ENCODE measurements at places on chromosomes 6 and 20. TPM values are rescaled to one million over a fixed set of nuclear protein-coding genes. Genes with fewer than 3 reads are reported as not detected.

- H3K4me3 ChIP-seq: no peak overlapping the region
Observed at GRCh38 chr6:39884696-39885095, 49.6 kb downstream of the MOCS1 start.

The ORC3 gene
- 13.7 TPM for total RNA-seq

DNA sequence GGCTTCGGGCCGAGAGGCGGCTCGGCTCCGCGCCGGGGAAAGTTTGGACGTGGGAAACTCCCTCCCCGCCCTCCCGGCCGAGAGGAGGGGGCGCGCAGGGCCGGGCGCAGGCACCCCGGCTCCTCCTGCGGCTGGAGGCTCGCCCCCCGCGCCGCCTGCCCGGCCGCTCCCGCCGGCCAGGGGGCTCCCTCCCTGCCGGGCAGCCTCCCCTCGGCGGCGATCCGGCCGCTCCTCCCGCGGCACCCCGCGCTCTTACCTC is 370 bp downstream of the CDH22 start:
- peaks cover 49% of the 10 kb centered on the region for H3K27me3 ChIP-seq
- DNase-seq: no peak
- H3K36me3 ChIP-seq: no peaks in the 10 kb centered on the region
- no peak overlapping the region for H3K27ac ChIP-seq

The MRPS18B gene
- total RNA-seq: 50.2 TPM

The ZNF217 gene
- 38.4 TPM for total RNA-seq

- no peak for DNase-seq
- H3K27me3 ChIP-seq: no peaks in the 10 kb centered on the region
- H3K4me3 ChIP-seq: no peak overlapping the region
- no peaks in the 10 kb centered on the region for H3K4me1 ChIP-seq
- no peaks in the 10 kb centered on the region for H3K36me3 ChIP-seq
- H3K27ac ChIP-seq: no peak overlapping the region
Observed at GRCh38 chr6:91941838-91942237, 1355.0 kb upstream of the MAP3K7 start.

The MRPL2 gene
- 17.2 TPM for total RNA-seq

GRCh38 chr6:55604021-55604420 is 25.0 kb upstream of the HMGCLL1 start:
- no peaks in the 10 kb centered on the region for H3K36me3 ChIP-seq

DNA sequence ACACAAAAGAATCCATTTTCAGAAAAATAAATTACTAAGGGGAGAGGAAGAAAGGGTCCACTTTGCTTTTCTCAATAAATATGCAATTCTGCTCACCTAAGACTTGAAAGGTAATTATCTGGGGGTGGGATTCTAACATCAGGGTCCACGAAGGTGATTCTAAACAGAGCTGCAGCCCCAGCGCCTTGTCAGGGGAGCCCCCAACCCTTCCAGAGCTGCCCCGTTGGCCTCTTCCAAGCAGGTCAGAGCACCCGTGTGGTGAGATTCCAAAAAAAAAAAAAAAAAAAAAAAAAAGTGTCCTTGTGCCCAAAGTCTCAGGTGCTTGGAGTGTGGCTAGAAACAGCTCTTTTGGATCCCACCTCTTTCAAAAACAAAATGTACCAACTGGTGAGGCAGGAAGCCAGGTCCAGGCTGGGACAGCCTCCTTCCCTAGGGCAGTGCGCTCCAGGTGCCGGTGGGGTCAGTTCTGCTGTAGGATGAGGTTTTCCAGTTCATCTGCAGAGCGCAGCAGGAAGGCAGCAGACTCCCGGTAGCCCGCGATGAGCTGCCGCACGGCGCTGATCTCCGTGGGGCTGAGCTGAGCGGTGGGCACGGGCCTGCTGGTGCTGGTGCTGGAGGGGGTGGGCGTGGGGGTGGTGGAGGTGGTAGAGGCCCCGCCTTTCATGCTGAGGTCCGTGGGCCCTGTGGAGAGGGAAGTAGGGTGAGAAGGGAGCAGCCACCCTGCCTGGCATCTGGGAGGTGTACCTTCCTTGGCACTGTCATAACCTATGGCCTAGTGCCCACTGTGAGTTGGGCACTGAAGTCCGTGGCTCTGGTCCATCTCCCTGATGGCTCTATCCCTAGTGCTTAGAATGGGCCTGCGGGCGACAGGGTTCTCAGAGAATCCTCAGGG is 89.3 kb downstream of the ASXL1 start:
- no peak for DNase-seq
- H3K4me1 ChIP-seq: peaks cover 49% of the 10 kb centered on the region
- H3K27ac ChIP-seq: no peak overlapping the region
- H3K36me3 ChIP-seq: no peaks in the 10 kb centered on the region

DNA sequence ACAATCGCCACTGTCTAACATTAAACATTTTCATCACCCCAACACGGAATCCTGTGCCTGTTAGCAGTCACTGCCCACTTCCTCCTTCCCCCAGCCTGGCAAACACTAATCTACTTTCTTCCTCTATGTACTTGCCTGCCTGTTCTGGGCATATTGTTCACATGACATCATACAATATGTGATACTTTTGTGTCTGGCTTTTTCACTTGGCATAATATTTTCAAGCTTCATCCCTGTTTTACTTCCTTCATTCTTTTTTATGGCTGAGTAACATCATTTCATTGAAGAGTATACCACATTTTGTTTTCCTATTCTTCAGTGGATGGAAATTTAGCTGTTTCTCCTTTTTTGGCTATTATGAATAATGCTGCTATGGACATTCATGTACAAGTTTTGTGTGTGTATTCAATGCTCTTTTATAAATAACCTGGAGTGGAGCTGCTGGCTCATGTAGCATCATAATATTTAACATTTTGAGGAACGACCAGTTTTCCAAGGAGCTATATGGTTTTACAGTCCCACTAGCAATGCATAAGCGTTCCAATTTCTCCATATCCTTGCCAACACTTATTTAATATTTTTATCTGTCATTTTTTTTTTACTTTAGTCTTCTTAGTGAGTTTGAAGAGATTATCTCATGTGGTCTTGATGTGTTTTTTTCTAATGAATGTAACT is 360.1 kb downstream of the HDGFL1 start:
- H3K4me1 ChIP-seq: no peaks in the 10 kb centered on the region
- H3K4me3 ChIP-seq: no peak overlapping the region
- no peaks in the 10 kb centered on the region for H3K27me3 ChIP-seq
- H3K27ac ChIP-seq: no peak overlapping the region
- DNase-seq: no peak

GRCh38 chr6:106702046-106702445 is 72.7 kb downstream of the QRSL1 start:
- no peaks in the 10 kb centered on the region for H3K4me1 ChIP-seq
- H3K36me3 ChIP-seq: no peaks in the 10 kb centered on the region
- DNase-seq: no peak
- no peak overlapping the region for H3K4me3 ChIP-seq
- no peaks in the 10 kb centered on the region for H3K27me3 ChIP-seq

The SLC32A1 gene
- not detected for total RNA-seq

- H3K4me3 ChIP-seq: peak overlapping the region; percentile 66
- DNase-seq: no peak
- H3K27me3 ChIP-seq: no peaks in the 10 kb centered on the region
Observed at GRCh38 chr6:143449082-143449713, 1.3 kb downstream of the ADAT2 start.

DNA sequence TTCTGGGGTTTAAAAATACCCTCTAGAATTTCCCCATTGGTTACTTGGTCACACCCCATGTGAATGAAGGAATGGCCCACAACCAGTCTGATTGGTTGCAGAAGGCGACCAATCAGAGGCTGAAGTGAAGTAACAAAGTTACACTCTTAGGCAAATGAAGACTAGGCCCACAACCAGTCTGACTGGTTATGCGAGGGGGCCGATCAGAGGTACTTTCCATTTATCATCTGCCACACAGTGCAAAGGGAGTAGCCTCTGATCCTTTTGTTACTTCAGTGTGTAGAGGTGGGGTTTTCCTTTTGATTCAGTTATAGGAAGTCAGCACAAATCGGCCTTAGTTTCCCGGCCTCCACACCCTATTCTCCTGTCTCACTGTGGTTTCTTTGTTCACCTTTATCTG is 61.2 kb upstream of the SGK1 start:
- no peaks in the 10 kb centered on the region for H3K27me3 ChIP-seq
- peak overlapping the region; percentile 56 for H3K27ac ChIP-seq
- peaks cover 13% of the 10 kb centered on the region for H3K4me1 ChIP-seq
- DNase-seq: no peak
- no peaks in the 10 kb centered on the region for H3K36me3 ChIP-seq

DNA sequence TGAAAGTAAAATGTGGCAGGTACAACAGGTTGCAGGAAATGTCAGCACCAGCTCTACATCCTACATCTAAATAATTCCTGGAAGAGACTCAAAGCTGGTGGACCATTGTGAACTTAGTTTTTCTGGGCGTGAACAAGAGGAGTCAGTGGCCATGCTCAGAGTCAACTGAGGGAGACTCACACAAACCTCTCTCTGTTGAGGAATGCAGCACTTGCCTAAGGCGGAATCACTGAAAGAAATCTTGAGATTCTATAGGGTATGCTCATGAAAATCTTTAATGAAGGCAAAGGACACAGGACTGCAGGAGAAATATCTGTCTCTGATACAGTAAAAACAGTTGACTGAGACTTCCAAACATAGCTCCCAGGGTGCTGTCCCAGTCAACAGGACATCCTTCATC is 22.5 kb downstream of the SLC17A4 start:
- no peaks in the 10 kb centered on the region for H3K4me1 ChIP-seq
- no peak overlapping the region for H3K27ac ChIP-seq
- no peak for DNase-seq
- no peak overlapping the region for H3K4me3 ChIP-seq

GRCh38 chr20:24060851-24061590 is 72.4 kb upstream of the GGTLC1 start:
- H3K27me3 ChIP-seq: no peaks in the 10 kb centered on the region
- H3K27ac ChIP-seq: no peak overlapping the region
- H3K4me1 ChIP-seq: no peaks in the 10 kb centered on the region

The LMBRD1 gene
- total RNA-seq: 56.3 TPM

The ZSCAN9 gene
- total RNA-seq: 36.7 TPM

DNA sequence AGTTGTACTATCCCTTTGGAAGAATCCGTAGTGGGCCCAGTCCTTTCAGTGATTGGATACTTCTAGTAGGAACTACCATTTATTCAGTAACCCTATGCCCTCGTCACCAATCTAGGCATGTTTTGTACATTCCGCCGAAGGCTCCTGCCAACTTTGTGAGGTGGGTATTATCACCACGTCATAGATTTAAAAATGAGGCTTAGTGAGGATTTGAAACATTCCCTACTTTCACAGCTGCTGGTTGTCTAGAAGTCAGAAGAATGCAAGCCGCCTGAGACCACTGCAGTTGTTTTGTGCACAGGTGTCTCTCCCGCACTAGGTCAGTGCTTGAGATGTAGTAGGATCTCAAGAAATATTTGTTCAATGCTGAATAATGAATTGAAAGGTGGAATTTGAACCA is 32.6 kb downstream of the ENPP1 start:
- H3K27ac ChIP-seq: no peak overlapping the region
- no peak overlapping the region for H3K4me3 ChIP-seq

DNA sequence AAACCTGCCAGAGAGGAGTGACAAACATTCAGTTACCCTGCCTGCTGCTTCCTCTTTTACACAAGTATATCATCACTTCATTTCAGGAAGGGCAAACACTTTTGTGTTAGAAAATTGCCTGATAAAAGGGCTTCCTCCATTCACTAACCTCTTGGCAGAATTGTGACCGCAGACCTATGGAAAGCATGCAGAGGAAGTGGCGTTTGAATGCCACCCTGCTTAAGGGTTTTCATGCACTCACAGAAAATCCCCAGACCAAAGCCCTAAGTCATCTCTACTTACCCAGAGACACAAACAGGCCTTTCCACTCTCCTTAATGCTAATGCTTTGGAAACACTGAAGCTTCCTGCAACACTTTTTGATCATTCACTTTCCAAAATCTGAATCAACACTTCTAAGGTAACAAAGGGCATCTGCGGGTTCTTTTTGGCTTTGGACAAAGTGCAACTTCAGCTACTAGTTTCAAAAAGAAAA is 22.1 kb upstream of the RALGAPA2 start:
- peaks cover 49% of the 10 kb centered on the region for H3K4me1 ChIP-seq
- H3K27ac ChIP-seq: peak overlapping the region; percentile 17
- H3K27me3 ChIP-seq: no peaks in the 10 kb centered on the region
- no peak for DNase-seq

All from upper lobe of left lung (tissue), 6 donors.